ENCODE measurements at places on chromosomes 5 and 9. TPM values are rescaled to one million over a fixed set of nuclear protein-coding genes. Genes with fewer than 3 reads are reported as not detected.

FGD3 gene
- total RNA-seq: 32.2 TPM

RGS7BP gene
- total RNA-seq: 26.0 TPM

TAF11L5 gene
- total RNA-seq: not detected

NUTM2G gene
- not detected for total RNA-seq

IFNK gene
- not detected for total RNA-seq

TLX3 gene
- not detected for total RNA-seq

PCDHB5 gene
- 16.3 TPM for total RNA-seq

KIAA1958 gene
- 31.6 TPM for total RNA-seq

LCN1 gene
- total RNA-seq: not detected
